ENCODE measurements at places on chromosomes 6 and 20. TPM values are rescaled to one million over a fixed set of nuclear protein-coding genes. Genes with fewer than 3 reads are reported as not detected.

- no peak overlapping the region for H3K27ac ChIP-seq
- no peak overlapping the region for H3K4me3 ChIP-seq
- no peak for DNase-seq
- H3K36me3 ChIP-seq = no peaks in the 10 kb centered on the region
- H3K4me1 ChIP-seq = no peaks in the 10 kb centered on the region
- H3K27me3 ChIP-seq = peaks cover 90% of the 10 kb centered on the region
Observed at GRCh38 chr6:169852504-169853195, 101.2 kb downstream of the ERMARD start.

DNA sequence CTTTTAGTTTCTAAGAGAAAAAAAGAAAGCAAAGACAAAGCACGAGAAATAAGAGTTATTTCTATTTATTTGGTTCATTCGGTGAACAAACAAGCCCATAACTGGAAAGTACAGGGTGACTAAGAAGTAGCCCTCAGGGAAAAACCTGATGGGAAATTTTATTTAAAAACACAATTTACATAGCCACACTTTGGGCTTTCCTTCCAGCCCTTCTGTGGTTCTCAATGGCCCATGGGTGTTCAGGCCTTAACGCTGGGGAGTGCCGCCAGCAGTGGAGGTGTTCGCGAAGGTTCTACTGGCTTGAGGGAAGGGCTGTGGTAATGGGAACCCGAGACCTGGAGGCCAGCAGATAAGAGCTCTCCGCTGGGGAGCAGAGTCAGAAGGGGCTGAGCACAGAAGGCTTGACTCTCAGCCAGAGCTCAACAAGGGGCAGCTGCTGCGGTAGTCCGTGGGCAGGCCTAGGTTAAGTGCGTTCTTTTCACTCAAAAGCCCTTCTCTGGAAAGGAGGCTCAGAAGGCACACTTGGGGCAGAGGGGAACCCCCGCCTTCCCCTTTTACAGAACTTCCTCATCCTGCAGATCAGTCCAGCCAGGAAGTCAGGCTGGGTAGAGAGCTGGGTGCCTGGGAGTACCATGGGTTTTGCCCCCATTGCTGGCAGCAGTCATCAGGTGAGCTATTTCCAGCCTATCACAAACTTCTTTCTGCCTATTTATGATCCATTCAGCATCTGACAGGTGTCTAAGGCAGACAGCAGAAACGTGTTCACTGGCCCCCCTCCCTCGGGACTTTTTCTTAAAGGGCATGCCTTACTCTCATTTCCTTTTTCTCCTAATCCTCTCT lies 8.8 kb upstream of the CD83 start:
- H3K36me3 ChIP-seq = no peaks in the 10 kb centered on the region
- H3K4me3 ChIP-seq = no peak overlapping the region
- no peak for DNase-seq
- H3K27ac ChIP-seq = no peak overlapping the region
- no peaks in the 10 kb centered on the region for H3K4me1 ChIP-seq
- H3K27me3 ChIP-seq = peaks cover 11% of the 10 kb centered on the region

DNA sequence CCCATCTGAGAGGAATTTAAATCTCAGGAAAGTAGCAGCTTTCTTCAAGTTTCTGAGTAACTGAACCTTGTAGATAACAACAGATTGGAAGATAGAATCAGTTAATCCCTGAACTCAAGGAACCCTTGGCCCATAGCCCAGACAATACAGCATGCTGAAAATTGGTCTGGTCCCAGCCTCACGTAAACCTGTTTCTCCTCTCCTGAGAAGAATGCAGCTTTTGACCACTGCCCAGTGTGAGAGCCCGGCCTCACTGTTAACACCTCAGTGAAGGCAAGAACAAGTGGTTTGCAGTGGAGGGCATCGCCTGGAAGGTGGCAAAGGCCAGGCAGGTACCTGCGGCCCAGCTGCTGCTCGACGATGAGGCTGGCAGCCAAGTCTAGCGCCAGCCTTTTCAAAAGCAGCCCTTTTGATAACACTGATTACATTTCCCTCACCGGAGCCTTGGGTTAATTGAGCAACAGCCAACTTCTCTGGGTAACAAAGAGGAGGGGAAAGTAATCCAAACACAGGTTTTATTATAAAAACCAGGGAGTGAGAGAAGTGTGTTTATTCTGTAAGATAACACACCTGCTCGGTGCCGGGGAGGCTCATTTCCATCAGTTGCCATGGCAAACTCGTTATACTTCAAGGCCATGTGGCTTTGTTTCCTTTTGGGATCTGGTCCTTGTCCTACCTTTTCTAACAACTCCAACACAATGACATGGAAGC lies 54.0 kb downstream of the TRAF3IP2 start:
- no peak overlapping the region for H3K4me3 ChIP-seq
- H3K4me1 ChIP-seq = no peaks in the 10 kb centered on the region
- H3K36me3 ChIP-seq = no peaks in the 10 kb centered on the region
- DNase-seq = peak; percentile 78
- H3K27me3 ChIP-seq = no peaks in the 10 kb centered on the region

TUBB1 gene
- total RNA-seq = 0.18 TPM

LST1 gene
- total RNA-seq = 1.6 TPM
